Hair follicular keratinocyte (primary cell): ENCODE measurements at places on chromosomes 16 and 17. TPM values are rescaled to one million over a fixed set of nuclear protein-coding genes. Genes with fewer than 3 reads are reported as not detected.

PPP4C gene
- total RNA-seq, result 102 and 114 TPM in 2 replicates

OTOP3 gene
- total RNA-seq, result 0.08 and 0.27 TPM in 2 replicates

FAM20A gene
- not detected in 2 replicates for total RNA-seq

GNG13 gene
- total RNA-seq, result not detected in 2 replicates
